ENCODE measurements at places on chromosomes 6 and 20.

DNA sequence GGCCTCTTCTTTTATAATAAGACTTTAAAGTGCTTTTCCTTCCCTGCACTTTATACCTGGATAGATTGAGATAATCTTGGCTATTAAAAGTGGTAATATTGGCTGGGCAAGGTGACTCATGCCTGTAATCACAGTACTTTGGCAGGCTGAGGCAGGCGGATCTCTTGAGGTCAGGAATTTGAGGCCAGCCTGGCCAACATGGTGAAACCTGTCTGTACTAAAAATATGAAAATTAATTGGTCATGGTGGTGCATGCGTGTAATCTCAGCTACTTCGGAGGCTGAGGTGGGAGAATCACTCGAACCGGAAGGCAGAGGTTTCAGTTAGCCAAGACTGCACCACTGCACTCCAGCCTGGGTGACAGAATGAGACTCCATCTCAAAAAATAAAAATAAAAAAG lies 197.1 kb upstream of the RGS17 start:
- no peak for DNase-seq

DNA sequence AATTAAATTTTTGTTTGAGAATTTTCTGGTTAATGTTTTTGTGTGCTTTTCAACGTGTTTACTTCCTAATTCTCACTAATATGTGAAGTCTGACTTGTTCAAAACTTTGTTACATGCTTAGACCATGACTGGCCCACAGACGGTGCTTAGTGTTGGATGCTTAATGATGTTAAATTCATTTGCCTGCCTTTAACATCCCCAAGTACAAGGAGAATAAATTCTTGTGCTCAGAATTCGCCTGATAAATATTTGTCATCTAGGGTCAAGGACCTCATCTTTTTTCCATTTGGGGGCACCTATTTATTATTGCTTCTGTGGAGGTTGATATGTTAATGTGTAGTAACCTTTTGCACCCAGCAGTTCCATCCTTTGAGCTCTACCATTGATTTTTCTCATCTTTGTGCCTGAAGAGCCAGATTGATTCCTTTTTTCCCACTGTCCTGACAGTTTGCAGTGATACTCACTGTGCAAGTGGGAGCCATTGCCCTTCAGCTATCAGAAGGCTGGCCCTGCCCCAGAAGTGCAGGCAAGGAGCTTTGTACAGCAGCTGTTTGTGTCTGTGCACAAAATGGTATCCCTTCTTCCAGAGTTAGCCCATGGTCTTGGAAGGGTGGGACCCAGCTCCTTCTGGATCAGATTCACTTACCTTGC lies 170.8 kb downstream of the PDE7B start:
- DNase-seq: no peak

DNA sequence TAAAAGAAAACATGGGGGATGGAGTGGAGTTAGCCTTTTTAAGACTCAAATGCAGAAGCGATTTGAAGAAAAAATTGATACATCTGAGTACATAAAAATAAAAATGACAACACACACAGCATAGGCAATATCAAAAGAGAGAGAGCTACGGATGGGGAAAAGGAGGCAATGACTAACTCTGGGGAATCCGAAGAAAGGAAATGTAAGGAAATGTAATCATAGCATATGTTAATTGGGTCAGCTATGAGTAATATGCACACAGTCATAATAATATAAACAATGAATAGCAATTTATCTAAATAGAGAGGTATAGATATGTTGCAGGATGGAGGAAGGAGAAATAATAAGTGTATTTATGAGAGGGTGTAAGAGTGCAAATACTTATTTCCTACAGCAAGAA lies 83.4 kb downstream of the NOL4L start:
- no peak for DNase-seq

DNA sequence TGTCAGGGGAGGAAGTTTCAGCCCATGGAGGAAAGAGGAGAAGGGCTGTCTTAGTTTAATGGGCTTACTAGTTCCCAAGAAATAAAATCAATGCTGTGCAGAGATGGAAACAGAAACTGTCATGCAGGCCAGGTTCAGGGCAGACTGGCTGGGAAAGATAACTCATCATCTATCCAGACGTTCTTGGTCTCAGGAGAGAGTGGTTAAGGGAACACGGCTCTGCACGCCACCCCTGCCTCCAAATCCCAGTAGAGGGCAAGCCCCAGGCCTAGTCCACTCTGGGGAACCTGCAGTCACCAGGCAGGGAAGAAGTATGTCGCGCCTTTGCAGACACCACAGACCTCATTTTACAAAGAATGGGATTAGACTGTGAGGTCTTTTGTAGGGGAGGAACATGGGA lies 12.5 kb downstream of the ALDH8A1 start:
- no peak for DNase-seq

DNA sequence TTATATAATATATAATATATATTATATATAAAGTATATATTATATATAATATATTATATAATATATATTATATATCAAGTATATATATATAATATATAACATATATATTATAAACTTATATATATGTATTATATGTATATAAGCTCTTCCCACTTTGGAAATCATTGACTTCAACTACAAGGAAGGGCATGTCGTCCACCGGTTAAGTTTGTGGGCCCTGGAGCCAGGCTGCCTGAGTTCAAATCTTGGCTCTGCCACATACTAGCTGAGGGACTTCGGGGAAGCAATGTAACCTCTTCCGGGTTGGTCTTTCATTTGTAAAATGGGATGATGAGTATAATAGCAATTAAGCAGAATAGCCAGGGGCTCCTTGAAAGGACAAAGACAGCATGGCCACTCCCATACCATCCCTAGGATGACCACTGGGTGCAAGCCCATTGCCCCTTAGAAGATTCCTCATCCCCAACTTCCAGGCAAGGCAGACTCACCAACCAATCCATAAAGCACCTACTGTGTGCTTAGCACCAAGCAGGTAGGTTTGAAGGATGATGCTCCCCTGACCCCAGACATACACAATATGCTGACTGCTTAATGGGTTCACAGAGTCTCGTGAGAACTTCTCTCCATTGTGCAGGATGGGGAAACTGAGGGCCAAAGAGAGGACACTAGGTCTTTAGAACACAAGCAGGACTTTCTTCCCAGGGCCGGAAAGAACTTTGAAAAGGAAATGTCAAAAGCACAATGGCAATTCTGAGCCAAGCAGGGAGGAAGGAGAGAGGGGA lies 163.2 kb downstream of the MRPL14 start:
- DNase-seq: no peak

DNA sequence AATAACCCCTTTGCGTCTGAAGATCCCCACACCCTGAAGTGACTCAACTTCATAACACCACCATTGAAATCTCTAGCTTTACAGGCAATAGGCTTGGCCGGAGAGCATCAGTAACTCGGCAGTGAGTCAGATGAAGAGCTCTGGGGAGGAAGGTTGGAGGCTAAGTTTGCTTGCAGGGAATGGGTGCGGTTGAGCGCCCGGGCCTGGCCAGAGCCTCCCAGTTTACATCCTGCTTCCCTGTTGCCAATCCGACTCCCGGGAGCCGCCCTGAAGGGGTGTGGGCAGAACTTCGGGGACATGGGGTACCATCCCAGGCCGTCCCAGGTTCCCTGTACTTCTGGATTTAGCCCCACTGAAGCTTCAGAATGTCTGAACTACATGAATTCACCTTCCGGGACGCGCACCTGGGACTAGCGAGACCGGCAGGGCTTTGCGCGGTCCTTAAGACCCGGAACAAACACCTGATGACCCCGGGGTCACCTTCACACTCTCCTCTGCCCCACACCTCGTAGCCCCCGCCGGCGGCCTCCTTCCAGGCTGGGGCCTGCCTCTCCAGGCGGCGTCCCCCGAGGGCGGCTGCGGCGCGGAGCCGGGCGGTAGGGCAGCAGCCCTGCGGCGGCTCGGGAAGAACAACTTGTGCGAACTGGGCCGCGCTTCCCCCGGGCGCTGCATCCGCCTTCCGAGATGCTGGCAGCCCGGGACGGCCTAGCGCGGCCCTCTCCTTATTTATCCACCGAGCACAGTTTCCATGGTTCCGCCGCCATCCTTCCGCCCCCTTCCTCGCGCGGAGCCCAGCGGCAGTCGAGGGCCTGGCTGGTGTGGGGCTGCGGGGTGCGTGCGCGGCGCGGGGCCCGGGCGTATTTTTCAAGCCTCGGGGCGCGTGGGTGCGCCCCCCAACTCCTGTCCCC lies 56.6 kb upstream of the RREB1 start:
- DNase-seq: peak; percentile 69

GRCh38 chr20:18287546-18287914 lies 797 bp upstream of the ZNF133 start:
- DNase-seq: no peak

DNA sequence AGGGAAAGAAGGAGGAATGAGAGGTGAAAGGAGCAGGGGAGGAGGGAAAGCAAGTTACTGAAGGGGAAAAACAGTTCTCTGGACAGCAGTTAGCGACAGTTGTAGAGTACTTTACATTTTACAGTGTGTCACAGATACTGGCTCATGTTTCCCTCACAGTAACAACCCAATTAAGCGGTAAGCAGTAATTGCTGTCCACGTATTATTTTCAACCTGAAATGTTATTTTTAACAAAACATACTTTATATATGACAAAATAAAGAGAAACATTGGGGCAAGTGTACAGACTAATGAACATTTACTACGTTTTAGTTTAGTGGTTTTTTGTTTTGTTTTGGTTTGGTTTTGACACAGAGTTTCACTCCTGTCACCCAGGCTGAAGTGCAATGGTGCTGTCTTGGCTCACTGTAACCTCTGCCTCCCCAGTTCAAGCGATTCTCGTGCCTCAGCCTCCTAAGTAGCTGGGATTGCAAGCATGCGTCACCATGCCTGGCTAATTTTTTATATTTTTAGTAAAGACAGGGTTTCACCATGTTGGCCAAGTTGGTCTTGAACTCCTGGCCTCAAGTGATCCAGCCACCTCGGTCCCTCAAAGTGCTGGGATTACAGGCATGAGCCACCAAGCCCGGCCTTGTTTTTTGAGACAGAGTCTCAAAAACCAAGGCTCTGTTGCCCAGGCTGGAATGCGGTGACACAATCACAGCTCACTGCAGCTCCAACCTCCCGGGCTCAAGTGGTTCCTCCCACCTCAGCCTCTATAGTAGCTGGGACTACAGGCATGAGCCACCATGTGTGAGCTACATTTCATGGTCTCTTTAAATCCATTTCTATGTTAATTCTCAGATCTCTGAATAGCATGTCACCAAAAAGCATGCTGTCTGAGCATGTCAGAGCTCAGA lies 22.6 kb upstream of the BTN3A2 start:
- peak; percentile 30 for DNase-seq

GRCh38 chr6:41062056-41062455 lies 9.1 kb downstream of the APOBEC2 start:
- no peak for DNase-seq

- no peak for DNase-seq
These were observed 10.2 kb downstream of the SENP6 start for GRCh38 chr6:75611702-75612375.

- no peak for DNase-seq
These were observed 56.9 kb downstream of the FAM217A start for GRCh38 chr6:4021854-4022695.

DNA sequence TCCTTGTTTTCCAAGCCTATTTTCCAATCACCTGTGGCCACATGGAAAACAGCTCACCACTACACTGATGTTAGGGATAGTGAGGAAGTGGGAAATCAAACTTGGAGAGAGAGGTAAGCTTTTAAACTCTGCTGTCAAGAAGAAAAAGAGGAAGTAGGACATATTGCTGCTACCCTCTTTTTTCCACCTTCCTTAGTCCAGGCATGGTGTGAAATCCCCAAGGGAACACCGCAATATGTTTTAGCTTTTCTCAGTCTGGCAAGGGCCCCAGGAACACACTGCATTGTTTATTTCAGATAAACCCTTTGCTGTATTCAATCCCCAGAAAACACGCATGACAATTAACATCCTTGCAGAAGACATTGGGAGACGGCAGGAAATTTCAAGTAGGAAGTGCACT lies 61.3 kb downstream of the HS3ST5 start:
- no peak for DNase-seq

DNA sequence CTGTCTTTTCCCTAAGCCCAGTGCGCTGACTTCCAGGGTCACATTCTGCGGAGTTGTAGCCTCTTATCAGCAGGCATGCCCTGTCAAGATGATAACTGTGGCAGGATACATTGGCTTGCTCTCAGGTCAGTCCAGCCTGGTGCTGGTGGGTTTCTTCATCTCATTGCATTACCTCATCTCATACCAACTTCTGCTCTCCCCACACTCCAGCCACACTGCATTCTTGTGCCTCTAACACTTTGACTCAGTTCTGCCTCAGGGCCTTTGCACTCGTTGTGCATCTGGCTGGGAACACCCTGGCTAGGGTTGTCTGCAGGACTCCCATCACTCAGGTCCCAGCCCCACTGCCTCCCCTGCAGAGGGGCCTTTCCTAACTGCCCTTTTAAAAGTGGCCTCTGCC lies 110.3 kb upstream of the BACH2 start:
- DNase-seq: no peak

- no peak for DNase-seq
These were observed 116.5 kb upstream of the BMP2 start for GRCh38 chr20:6651016-6651415.

DNA sequence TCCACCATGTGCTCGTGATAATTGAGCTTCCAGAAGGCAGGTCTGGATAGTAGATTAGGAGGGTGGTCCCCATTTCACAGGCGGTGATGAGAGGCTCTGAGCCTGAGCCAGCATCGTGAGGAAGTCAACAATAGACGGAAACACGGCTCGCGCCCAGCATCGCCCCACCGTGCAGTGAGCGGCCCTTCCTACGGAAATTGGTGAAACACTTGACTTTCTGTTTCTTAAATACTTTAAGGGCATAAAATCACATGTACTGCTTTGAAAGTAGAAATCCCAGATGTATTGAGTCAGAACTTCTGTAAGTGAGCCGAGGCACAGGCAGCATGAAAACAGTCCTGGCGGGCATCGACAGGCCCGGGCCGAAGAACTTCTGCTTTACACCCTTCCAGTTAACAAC lies 4.3 kb upstream of the KIF25 start:
- DNase-seq: no peak

DNA sequence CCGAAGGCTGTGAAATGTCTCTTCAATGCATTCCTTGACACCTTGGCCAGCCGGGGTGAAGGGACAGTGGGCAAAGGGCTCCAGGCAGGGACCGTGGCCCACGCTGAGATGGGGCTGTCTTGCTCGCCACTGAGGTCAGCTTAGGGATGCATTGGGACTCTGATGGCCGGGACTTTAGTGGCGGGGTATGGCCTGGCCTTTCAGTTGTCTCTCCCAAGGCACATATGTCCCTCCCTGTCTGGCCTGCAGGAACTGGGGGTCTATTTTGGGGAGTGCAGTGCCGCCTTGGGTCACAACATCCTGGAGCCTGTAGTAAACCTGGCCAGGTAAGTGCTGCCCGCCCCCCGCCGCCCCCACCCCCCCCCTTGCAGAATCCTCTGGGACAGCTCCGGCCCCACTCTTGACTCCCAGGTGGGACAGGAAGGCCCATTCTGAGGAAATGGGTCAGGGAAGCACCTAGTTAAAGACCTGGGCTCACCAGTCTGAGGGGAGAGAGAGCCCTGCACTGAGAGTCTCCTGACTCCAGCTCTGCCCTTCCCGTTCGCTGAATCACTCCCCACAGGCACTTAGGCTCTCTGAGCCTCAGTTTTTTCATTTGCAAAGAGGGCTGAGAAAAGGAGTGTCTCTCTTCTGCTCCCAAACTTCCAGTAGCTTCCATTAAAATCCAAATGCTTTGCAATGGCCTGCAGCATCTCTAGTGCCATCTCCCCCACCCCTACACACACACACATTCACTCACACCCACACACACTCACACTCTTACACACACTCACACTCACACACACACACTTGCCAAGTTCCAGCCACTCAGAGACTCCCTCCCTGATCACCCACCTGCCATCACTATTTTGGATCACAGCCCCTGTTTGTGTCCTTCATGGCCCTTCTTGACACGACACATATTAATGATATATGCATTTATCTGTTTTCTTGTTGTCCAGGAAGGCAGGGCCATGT lies 33.1 kb downstream of the RAB44 start:
- no peak for DNase-seq

All from GM20000 (cell line).